HCT116 (cell line): ENCODE measurements at places on chromosomes 11 and 22. TPM values are rescaled to one million over a fixed set of nuclear protein-coding genes. Genes with fewer than 3 reads are reported as not detected.
A peak's percentile ranks its signal among the peaks of the same experiment; 100 is the strongest.

The CRYBA4 gene
- total RNA-seq: not detected

The MYO18B gene
- total RNA-seq: 0.05 TPM

The RTN4RL2 gene
- 24.0 TPM for total RNA-seq

DNA sequence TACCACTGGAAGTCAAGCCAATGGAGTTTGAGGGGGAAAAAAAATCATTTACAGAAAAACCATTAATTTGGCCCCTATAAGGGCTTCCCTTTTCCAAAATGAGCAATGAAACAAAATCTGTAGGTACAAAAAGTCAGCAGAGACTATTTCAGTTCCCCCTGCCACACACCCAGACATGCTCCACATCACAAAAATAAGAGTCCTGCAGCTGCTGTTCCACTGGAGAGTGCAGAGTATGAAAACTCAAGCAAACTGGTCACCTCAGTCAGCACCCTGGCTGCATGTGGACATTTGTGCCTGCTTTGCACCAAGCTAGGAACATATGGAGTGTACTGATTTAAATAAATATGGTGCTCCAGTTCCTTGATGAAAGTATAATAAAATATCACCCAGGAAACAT is 15.1 kb downstream of the POU2AF1 start:
- H3K36me3 ChIP-seq: no peaks in the 10 kb centered on the region
- DNase-seq: no peak
- no peak overlapping the region for H3K4me3 ChIP-seq
- H3K27me3 ChIP-seq: no peaks in the 10 kb centered on the region
- no peaks in the 10 kb centered on the region for H3K4me1 ChIP-seq
- no peak overlapping the region for H3K27ac ChIP-seq

DNA sequence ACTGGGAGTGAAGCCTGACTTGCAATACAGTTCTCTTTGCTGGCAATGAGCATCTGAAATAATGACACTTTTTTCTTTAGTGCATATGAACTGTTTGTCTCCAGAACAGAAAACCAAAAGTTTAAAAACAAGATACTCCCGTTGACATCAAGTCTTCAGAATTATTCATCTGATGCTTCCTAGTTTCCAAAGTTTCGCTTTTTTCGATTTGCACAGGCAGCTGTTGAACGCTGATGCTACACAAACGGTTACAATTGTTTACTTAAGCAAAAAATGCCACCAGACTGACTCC is 612 bp upstream of the BIRC2 start:
- H3K4me3 ChIP-seq: peak overlapping the region; percentile 75
- H3K36me3 ChIP-seq: peaks cover 6% of the 10 kb centered on the region; the same call in 1 of the 2 replicates
- H3K27ac ChIP-seq: peak overlapping the region; percentile 62
- no peaks in the 10 kb centered on the region for H3K27me3 ChIP-seq
- DNase-seq: no peak
- H3K4me1 ChIP-seq: peaks cover 2% of the 10 kb centered on the region; the same call in 1 of the 2 replicates

DNA sequence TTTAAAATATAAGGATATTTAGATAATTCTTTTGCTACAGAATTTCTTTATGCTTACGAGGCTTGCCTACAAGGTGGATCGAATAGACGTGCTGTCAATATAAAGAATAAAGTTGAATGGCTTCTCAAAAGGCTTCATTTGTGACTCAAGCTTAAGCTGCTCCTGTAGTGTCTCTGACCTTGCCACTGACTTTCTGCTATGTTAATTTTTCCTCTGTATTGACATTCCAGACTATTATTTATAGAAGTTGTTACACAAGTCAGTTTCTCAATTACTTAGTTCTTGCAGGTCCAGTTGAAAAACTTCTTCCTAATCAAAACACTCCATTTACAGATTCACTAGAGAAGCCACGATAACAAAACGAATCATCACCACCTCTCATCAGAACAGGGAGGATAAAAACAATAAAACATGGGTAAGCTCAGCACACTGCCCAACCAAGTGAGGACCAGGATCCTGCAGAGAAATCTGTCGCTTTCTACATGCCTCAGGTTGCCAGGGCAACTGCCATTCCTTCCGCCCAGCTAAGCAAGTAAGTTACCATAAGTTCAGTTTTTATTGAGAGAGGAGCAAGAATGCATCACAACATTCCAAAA is 39.0 kb upstream of the CHKA start:
- no peak overlapping the region for H3K27ac ChIP-seq
- no peaks in the 10 kb centered on the region for H3K27me3 ChIP-seq
- no peak overlapping the region for H3K4me3 ChIP-seq

DNA sequence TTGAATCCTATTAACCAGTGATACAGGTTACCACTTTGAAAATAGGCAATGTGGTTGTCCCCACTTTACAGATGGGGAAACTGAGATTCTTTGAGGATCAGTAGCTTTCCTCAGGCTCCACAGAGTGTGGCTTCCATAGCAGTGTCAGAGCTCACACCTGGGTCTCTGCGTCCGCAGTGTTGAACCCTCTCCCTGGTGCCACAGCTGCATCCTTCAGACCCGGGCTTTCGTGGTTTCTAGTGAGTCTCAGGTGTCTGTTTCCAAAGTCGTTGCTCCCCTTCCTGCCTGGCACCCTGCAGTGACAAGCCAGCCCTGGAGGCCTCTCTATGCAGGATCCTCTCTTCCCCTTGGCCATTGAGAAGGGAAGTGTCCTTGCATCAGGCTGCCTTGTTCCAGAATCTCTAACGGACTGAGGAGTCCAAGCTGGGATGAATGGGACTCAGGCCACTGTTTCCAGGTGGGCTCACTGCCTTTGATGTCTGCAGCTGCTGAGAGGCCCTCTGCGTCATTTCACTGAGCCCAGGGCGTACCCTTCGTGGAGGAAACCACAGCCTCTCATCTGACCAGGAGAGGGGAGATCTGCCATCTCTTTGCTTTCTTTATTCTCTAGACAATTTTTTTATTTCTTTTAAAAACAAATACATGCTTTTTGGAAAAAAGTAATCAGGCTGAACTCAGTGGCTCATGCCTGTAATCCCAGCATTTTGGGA is 48.4 kb upstream of the MICAL2 start:
- H3K27ac ChIP-seq: no peak overlapping the region
- H3K4me1 ChIP-seq: peaks cover 29% of the 10 kb centered on the region
- no peaks in the 10 kb centered on the region for H3K36me3 ChIP-seq
- H3K4me3 ChIP-seq: no peak overlapping the region
- H3K27me3 ChIP-seq: no peaks in the 10 kb centered on the region
